Stimulated activated naive CD4-positive, alpha-beta T cell treated with Interleukin-2 at 50 U/mL for 16 hours (primary cell): ENCODE measurements at places on chromosomes 7 and 10.

DNA sequence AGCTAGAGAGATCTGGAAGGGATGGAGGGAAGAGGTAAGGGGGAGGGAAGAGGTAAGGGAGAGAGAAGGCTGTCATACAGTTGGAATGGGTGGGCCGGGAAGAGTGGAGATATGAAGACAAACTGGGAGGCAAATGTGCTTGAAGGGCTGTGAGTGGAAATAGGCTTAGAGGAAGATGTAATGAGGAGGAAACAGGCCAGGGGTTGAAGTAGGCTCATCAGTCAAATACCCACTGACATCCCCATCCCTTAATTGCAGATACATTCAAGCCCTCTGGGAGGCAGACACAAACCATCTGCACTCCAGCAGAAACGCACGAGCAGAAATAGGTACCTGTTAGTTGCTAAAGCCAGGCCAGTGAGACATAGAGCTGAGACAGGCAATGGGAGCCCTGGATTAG lies 2.1 kb downstream of the SYNPO2L start:
- no peak for DNase-seq

GRCh38 chr10:120327675-120328074 lies 129.4 kb upstream of the PLPP4 start:
- no peak for DNase-seq

DNA sequence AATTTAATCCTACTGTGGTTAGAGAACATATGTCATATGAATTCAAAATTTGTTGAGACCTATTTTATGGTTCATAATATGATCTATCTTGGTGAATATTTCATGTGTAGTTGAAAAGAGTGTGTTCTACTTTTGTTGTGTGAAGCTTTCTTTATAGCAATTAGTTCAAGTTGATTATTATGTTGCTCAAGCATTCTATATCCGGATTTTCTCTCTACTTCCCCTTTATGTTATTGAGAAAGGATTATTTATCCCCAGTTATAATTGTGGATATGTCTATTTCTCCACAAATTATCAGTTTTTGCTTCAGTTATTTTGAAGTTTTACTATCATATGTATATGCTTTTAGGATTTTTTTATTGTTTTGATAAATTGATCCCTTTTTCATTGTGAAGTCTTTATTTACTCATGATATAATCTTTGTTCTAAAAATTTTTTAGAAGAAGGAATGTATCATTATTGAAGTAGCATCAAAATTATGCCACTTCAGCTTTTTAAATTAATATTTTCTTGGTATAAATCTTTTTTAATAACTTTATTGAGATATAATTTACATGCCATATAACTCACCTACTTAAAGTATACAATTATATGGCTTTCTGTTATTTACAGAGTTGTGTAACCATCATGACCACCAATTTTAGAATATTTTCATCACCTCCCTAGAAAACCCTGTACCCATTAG lies 12.0 kb upstream of the MEST start:
- no peak for DNase-seq

DNA sequence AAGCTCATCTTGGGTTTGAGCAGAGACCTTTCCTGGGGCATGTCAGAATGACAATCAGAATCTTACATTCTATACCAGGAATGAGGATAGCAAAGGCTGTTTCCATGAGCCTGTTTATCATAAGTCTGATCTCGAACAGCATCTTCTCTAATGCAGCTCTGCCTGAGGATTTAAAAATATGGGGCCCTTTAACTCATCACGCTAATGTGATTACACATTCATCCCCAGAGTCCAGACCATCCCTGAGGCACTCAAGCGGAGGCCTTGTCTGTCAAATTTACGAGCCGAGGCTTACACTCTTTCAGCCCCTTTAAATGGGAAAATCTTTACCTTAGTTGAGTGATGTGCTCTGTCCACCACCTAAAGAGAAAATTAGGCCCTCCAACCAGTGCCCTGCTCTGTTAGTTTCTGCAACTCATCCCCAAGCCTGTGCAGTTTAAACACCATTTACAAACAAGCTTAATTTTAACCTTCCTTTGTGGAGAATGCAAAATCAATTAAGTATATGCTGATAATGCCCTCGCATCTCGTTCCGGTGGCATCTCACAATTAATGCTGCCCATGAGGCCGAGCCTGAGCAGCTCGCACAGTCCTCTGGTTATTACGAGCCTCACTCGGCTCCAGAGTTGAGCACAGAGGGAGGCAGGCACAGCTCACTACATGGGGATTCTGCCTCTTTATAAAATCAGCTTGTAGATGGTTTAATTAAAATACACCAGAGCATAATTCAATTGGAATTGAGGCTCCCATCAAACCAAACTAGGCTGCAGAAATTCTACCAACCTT lies 16.0 kb downstream of the CHST15 start:
- no peak for DNase-seq

- DNase-seq = no peak
Measured at GRCh38 chr10:76324283-76324682, 892.9 kb downstream of the LRMDA start.

GRCh38 chr10:73997461-73997786 lies 492 bp upstream of the VCL start:
- DNase-seq = peak; percentile 83

GRCh38 chr10:128063736-128064107 lies 62.5 kb downstream of the MKI67 start:
- peak; percentile 29 for DNase-seq

- DNase-seq = no peak
Measured at GRCh38 chr7:20238754-20239324, 21.7 kb upstream of the MACC1 start.

DNA sequence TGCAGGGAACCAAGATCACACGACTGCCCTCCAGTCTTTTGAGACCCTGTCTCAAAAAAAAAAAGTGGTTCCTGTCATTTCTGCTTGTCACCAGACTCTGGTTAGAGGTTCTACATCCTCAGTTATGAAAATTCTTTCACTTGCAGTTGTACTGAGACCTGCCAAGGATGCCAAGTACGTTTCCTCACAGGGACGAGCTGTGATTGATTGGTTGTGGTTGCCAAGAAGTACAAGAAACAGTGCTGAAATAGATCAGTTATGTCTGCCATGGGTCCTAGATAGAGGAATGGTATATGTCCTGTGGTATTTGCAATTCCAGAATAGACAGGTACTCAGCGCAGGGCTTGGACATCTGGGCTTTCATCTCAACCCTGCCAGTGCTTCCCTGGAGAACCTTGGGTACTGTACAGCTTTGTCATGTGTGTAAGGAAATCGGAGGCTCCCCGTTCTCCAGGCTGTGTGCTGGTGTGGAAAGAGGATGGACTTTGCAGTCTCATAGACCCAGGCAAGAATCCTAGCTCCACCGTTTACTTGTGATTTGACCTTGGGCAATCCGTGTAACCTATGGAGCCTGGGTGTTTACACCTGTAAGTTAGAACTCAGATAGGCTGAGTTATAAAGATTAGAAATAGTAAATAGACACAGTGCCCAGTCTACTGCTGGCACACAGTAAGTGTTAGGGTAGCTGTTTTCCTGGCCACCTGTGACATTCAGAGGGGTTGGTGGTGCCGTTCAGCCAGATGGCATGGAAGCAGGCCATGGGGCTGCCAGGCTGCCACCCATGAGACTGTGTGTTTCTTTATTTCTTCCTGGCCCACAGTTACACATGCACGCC lies 53.0 kb downstream of the COL13A1 start:
- DNase-seq = no peak

GRCh38 chr7:22129819-22130580 lies 184.3 kb upstream of the CDCA7L start:
- DNase-seq = no peak

GRCh38 chr10:3987143-3987974 lies 202.3 kb upstream of the KLF6 start:
- DNase-seq = no peak

DNA sequence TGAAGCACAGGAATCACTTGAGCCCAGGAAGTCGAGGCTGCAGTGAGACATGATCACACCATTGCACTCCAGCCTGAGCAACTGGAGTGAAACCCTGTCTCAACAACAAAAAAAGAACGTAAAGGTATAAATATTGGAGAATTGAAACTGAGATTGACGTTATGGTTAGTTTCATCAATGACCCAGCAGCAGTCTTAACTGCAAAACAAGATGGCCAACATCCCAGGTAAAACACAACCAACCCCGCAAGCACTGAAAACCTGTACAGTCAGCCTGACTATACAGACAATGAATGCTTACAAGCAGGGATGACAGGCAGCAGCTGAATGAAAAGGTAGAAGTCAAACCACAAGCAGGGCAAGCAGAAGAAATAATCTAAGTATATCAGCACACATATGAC lies 34.7 kb downstream of the WAPL start:
- no peak for DNase-seq

- DNase-seq = no peak
Measured at GRCh38 chr7:7317850-7318249, 135.5 kb downstream of the C1GALT1 start.

- DNase-seq = no peak
Measured at GRCh38 chr7:157010588-157011332, at the start of gene MNX1. Gene MNX1 (minus strand): TSS chr7:157010663. CDS start chr7:157010350, 313 bp downstream.

GRCh38 chr10:80737209-80737608 lies 199.5 kb downstream of the SH2D4B start:
- no peak for DNase-seq
